ENCODE measurements at places on chromosomes 3 and 15. TPM values are rescaled to one million over a fixed set of nuclear protein-coding genes. Genes with fewer than 3 reads are reported as not detected.

The RAB7A gene
- 237 TPM for polyA plus RNA-seq

The EPHA6 gene
- 0.96 TPM for polyA plus RNA-seq

The ZPLD1 gene
- polyA plus RNA-seq = 0.74 TPM

DNA sequence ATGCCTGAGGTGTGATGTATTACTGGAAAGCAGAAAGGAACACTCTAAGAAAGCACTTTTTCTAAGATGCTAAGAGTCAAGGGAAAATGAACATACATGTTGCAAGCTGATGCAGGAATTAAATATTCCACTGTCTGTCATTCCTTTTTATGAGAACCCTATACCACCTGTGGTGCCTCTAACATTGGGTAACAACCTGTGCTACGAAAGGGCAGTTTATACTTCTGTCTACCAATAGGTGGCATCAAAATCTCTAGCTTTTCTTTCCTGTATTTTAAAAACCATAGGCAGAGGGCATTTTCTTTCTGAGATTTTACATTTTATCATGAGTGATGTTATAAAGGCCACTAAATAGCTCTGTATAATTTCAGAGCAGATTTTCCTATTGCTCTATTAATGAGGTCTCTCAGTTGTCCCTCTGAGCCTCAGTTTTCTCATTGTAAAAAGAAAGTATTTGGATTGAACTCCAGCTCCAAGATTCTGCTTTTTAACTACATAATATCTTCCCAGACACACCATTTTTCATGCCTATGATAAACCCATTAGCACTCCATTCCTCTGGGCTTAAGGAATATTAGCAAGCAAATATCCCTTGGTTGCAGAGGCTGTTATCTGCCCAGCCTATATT, 3.5 kb upstream of the CPNE4 start:
- no peak for DNase-seq

DNA sequence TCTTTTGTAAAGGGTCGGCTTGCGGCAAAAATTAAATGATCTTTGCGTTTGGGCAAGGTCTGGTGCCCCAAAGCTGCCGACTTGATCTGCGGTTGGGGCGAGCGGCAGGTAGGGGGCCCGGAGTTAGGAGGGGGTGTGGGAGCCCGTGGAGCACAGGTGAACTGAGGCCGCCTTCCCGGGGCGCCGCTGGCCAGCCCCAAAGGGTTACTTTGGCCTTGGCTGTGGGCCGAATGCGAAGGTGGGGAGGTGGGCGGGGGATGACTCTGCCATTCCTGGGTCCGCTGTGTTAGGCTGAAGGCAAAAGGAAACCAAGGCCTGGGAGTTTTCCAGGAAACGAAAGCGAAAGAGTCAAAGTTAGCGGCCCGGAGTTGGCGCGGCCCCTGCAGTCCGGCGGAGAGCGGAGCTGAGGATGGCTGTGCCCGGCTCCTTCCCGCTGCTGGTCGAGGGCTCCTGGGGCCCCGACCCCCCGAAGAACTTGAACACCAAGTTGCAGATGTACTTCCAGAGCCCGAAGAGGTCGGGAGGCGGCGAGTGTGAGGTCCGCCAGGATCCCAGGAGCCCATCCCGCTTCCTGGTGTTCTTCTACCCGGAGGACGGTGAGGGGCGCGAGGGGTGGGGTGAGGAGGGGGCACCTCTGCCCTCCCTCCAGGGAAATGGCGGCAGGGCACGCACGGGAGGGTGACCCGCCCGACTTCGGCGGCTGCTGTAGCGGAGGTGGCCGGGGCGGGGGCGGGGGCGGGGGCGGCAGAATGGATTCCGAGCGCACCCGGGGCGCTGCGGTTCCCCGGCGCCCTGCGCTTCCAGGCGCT, at the start of gene PARP14:
PARP14 (plus strand) TSS at position 365 of the 809 bp plus-strand sequence; CDS start at position 410, 45 bp downstream.
- DNase-seq = peak; percentile 67

GRCh38 chr3:8540456-8540855, 38.8 kb downstream of the LMCD1 start:
- DNase-seq = no peak

- peak; percentile 40 for DNase-seq
Observed at GRCh38 chr15:27017168-27017809, 46.3 kb downstream of the GABRG3 start.

DNA sequence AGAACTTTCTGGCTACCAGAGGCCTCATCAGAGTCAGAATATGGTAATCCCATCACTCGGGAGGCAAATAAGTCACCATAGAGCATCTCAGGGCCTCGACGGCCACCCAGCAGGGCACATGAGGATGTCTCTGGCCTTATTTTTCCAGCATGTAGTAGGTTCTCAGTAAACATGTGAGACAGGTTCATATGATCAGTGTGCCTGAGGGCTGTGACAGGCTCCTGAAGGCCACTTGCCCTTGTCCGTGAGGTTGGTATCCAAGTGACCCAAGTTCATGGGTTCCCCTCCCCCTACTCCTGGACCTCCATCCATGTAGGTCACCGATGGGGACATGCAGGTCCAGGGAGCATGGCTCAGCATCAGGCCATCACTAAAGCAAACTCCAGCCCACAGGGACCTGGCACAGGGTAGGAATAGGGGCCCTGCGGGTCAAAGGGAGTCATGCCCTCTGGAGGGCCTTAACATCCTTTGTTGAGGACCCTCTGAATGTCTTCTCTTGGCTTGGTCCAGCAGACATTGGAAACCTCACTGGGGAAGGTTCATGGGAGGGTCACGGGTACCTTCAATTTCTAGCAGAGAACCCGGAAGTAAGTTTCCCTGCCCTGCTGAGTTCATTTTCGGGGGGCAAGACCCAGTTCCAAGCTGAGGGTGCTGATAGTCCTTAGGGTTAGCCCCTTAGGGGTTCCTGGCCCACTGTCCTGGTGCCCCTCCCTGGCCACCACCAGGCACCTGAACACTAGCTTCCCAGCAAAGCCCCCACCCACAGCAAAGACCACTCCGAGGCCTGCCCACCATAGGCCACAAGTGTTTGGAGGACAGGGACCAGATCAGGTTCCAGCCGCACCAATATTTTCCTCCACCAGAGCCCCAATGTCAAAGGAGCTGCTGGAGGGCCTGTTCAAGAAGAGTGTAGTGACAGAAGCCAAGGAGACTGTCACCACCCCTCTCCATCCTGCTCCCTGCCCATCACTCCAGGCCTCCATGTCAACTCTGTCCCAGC, 61.1 kb downstream of the ZNF445 start:
- no peak for DNase-seq

- DNase-seq = peak; percentile 49
Observed at GRCh38 chr3:115092220-115092791, 54.8 kb downstream of the ZBTB20 start.

DNA sequence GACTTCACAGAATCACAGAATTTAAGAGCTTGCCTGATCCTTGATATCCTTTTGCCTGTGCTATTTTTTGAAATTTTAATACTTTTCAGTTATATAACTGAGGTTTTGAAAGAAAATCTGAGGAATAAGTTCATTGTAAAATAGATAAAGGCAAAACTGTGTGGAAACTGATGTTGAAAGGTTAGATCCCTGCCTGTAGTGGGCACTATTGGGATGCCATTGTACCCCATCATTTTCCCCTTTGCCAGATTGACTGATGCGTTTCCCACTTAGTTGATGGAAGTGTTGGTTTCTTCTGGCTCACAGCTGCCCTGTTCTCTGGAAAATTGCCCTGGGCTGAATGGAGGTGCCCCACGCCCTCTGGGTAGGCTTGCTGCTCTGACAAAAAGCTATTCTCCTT, 387.9 kb downstream of the RBMS3 start:
- no peak for DNase-seq

GRCh38 chr3:50316657-50317242, 5.8 kb downstream of the HYAL2 start:
- no peak for DNase-seq

- DNase-seq = no peak
Observed at GRCh38 chr15:31228980-31229826, 97.4 kb upstream of the KLF13 start.
